ENCODE measurements at places on chromosomes 2 and 18.

DNA sequence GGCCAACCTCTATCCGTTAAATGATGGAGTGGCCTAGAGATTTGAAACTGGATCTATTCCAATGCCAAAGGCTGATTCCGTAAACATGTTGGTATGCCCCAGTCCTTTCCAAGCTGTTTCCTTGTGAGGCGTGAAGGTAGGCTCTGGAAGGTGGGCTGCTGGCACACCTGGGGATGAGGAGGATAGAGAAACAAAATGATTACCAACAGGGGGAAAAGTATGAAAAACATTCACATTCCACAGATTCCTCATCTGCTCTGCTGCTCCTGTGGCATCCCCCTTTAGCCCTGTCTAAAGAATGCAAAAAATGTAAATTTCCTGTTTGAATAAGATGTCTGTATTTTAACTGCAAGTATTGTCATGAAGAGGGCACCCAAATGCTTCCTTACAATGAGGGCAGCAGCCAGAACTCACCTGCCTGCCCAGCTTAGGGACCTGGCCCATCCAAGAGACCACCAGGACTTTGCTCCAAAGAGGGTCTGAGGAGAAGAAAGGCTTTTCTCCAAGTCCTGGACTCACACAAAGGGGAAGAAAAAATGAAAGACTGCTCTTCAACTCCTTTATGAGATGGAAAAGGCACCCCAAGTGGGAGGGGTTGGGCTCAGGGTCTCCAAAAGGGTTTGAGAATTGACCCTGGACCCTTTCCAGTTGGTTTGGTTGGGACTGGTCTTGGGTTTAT, 132.3 kb upstream of the PELI1 start:
- no peak for DNase-seq

DNA sequence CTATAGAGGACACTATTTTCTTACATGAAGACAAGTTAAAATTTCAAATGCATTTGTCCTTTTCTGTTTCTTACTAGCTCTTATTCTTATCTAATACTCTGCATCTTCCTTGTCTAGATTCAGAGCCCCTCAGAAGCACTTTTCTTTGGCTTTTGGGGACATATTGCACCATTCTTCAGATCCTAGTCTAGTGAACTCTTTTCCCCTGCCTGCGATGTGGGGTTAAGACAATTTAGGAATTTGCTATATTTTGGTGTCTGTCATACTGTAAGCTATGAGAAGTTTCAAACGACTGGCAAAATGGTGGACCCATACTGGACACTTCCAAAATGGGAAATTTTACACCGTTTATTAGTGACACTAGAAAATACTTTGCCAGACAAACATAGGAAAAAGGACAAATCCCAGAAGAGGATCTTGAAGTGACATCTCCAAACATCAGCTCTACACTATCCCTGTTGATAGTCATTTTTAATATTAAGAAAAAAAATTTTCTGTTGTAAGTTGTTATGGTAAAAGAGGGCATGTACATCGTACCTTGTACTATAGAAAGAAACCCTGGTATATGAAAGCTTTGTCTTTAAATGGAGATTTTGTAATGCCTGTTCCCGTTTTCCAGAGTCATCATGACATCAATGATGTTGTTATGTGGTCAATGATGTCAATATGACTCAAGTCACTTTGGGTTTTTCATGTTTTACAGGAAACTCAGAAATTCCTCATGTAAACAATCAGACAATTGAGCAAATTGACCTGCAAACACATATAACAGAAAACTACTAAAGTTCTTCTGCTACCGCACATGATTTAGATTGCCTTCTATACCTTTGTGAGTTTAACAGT, 4.4 kb upstream of the KYNU start:
- no peak for DNase-seq

- no peak for DNase-seq
These were observed 18.4 kb upstream of the ST8SIA3 start for GRCh38 chr18:57333940-57334339.

DNA sequence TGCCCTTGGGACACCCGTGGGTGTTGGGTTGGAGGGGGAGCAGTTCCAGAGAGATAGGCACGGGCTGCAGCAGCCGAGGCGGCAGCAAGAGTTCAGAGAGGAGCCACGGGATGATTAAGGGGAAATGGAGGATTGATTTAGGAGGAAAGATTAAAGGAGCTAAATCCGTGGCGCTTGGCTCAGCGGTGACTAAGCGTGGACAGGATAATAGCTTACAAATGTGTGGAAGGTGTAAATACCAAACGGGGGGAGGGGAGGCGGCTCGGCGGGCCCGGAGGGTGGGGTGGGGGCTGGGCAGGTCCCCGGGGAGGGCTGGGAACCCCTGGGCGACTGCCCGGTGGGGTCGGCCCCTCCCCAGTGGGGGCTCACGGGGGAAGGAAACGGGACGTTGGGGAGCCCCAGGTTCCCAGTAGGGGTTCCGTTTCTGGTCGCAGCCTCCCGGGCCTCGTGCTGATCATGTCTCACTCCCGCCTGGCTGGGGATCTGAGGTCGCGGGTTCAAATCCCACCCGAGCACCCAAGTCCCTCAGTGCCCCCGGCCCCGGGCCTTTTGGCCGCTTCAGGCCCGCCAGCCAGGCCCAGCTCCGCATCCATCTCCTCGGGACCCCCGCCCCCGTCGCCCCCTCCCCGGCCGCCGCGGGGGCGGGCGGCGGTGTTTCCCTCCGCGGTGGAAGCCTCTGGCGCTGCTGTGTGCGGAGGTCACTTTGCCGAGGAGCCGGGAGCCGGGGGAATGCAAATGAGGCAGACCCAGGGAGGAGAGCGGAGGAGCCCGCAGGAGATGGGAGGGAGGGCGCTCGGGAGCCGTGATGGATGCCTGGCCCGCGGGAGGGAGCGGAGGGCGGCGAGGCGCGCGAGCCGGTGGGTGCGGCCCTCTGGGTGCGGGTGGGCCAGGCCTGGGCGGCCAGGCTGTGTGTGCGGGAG, 8.1 kb downstream of the ASIC4 start:
- no peak for DNase-seq

DNA sequence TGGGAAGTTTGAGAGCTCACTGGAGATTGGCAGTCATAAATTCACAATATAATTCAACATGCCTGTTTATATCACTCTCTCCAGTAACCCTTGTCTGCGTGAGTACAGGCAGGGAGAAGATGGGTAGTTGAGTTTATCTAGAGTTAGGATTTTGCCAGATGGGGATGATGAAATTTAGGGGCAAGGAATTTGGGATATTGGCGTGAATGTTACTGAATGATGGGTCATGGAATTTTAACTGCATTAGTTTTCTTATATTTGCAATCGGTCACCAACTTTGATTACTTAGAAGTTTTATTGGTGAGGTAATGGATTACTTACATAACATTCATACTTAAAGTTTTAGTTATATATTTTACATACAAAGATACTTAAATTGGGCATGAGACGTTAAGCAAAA, 35.1 kb downstream of the SANBR start:
- no peak for DNase-seq

GRCh38 chr18:45627204-45627526, 11.9 kb downstream of the SLC14A2 start:
- no peak for DNase-seq

DNA sequence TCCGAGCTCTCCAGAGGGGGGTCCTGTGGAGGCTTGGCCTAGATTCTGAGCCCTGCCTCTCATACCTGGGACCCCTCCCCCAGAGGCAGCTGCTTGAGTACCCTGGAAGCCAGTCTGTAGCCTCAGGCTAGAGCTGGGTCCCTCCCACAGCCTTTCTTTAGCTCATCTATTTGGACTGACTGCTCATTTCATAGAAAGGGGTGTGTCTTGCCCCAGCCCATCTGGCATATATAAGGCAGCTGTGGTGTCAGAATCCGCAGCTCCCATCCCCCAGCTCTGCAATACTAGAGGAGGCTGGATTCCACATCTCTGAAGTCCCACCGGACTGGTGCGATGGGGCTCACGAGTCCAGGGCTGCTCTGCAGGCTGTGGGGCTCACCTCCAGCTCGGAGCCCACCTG, 26.1 kb downstream of the MPHOSPH10 start:
- DNase-seq, result no peak

- no peak for DNase-seq
These were observed 7.9 kb upstream of the CRYBA2 start for GRCh38 chr2:219001100-219001576.

GRCh38 chr18:46680784-46681695, 24.0 kb upstream of the LOXHD1 start:
- DNase-seq, result no peak

All from posterior vena cava (tissue), 2 donors.